Fibroblast of mammary gland (primary cell): ENCODE measurements at places on chromosomes 3 and 15.

DNA sequence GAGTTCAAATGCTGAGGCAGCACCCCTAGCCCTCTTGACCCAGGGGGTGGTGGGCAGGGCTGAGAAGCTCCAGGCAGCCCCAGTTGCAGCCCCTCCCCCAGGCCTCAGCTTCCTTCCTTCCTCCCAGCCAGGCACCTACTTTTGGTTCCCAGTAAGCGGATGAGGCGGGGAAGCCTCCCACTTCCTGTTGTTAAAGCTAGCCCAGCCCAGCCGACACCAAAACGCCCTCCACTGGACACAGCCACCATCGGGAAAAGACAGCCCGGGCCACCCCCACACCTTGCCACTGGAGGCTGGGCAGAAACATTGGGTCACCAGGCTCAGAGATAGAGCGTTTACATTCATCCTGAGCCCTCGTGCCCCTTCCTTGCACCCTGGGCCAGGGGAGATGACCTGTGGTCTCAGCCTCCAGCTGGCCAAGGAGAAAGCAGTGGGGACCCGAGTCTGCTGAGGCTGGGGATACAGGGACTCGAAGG, 3.5 kb downstream of the DUSP7 start:
- peak; percentile 76 for DNase-seq

DNA sequence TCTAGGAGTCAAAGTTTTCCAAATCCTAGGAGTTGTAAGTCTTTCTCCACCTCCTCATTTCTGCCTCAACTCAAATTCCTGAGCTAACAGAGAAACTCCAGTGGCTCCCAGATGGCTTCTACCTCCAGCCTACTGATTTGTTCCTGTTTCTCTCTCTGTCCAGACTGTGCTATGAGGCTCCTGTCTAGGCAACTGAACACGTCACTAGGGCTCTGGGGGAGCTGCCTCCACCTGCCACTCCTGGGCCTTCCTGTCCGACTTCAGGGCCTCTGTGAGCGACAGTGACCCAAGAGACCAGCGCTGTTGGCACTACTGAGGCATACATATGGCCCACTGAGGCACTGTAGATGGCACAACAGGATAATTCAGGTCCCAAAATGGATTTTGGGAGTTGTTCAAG, 71.4 kb downstream of the EXOG start:
- no peak for DNase-seq

- DNase-seq, result no peak
Observed at GRCh38 chr3:22759636-22760310, 443.4 kb upstream of the UBE2E2 start.

GRCh38 chr15:71237456-71238188, 122.4 kb downstream of the THSD4 start:
- DNase-seq, result peak; percentile 99
